Stimulated activated CD8-positive, alpha-beta memory T cell treated with anti-CD3 and anti-CD28 coated beads, Interleukin-4, amount 100 ng/mL, for 1 hour (primary cell): ENCODE measurements at places on chromosomes 5 and 9.

DNA sequence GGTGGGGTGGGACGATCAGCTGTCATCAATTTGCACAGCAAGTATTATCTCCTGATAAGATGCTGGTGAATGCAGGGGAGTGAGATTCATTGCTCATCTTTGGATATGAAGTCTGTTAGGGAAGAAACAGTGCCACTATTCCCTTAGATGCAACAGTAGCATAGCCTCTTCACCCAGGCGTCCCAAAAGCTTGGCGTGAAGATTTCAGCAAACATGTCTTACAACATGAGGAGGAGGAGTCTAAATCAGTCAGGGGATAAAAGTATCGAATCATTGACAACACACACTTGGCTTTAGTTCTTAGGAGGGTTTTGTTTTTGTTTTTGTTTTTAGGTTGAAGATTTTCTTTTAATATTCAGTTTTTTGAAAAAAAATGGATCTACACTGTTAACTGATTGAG is 26.5 kb downstream of the SNX18 start:
- DNase-seq = no peak

DNA sequence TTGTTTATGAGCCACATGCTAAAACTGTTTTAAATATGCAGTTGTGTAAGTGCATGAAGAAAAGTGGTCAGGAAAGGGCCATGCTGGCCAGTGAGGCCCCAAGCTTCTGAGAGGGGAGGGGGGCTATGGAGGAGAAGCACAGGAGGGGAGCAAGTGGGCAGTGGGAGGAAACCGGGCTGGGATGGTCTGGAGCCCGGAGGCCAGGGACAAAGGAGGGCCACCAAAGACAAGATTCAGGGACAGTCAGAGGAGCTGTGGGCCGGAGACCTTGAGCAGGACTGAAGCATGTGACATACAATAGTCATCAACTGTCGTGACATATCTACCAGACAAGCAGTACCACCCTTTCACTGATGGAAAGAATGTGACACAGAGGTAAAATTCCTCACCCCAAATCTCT is 333.2 kb upstream of the IRX1 start:
- no peak for DNase-seq

- no peak for DNase-seq
Measured at GRCh38 chr5:17620627-17621026, 10.4 kb downstream of the TAF11L12 start.

DNA sequence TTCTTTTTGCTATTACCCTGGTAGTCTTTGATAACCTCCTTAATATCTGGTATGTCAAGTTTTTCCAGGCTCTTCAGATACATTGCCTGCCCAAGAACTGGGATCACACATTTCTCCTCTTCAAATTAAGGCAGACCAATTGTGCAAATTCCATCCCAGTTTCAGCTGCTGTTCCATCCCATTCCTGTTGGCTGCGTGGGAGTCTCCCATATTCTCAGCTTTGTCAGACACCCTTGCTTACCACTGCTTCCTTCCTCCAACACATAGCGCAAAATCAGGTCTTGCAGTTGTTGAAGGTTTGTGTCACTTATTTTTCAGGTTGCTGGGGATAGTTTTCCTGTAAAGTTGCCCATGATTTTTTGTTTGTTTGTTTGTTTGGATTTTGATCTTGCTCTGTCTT is 15.2 kb downstream of the HCN1 start:
- no peak for DNase-seq

GRCh38 chr5:16644301-16644889 is 27.6 kb upstream of the RETREG1 start:
- no peak for DNase-seq

GRCh38 chr5:60403343-60404006 is 296.5 kb downstream of the DEPDC1B start:
- no peak for DNase-seq

DNA sequence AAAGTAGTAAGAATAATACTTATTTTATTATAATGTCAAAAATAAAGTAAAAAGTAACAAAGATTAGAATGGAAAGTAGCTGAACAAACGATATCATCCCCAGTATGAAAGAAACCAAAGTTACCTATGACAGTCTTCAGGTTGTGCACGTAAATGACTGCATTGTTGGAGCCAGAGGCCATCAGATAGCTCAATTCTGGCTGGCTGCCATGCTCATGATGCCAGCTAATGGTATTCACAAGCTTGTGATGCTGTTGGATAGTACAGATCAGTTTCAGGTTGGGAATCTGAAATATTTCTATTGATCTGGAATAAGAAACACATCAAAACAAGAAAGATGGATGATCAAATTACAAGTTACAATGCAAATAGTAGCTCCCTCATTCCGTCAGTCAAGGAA is 21.1 kb downstream of the GEMIN5 start:
- DNase-seq = no peak

DNA sequence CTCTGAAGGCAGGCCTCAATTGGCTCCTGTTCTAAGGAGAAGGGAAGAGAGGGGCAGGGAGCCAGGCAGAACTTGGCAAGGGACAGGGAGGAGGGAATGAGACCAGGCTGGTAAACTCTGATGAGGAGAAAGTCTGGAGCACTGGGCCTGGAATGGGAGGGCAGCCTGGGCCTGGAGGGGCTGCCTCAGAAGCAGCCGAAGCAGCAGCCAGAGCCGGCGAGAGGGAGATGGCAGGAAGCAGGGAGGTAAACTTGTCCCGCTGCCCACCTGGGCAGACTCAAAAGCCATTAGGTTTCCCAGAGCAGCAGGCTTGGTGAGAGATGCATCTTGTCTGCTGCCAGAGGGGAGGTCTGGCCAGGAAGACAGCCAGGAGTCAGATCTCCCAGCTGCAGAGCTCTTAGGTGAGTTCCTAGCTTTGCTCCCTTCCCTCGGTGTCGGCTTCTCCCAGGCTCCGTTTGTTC is 37.0 kb upstream of the CRB2 start:
- DNase-seq = no peak

DNA sequence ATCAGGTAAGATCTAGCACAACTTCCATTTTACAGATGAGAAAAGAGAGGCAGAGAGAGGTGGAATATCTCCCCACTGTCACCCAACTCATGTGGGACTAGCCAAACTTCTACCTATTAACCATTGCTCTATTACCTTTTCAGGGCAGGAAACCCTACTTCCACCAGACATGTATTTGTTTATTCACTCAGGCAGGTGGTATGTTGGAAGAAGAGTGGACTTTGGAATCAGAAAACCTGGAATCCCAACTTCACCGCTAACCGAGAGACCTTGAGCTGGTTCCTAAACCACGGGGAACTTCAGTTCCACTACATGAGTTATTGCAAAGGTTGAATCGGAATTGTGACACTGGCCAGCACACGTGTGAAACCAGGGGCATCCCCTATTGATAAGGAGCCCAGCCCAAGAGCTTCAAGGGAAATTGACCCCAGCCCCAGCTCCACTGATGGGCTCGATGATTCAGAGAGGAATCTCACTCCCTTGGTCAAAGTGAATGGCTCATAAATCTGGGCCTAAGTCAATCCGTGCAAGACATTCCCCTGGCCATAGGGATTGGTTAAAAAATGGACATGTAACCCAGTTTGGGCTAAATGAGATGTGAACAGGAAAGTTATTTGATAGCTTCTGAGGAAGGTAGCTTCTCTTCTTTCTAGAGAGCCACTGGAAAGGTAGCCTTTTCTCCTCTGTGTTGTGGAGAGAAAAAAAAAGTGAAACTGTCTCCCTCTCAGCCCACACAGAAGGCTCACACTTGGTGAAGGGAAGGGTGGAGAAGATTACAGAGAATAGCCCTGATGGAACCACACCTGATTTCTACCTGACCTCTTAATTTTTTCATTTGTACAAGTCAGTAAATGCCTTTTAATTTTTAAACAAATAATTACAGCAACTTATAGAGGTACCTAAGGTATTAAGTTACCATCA is 5.5 kb upstream of the GLIS3 start:
- no peak for DNase-seq

DNA sequence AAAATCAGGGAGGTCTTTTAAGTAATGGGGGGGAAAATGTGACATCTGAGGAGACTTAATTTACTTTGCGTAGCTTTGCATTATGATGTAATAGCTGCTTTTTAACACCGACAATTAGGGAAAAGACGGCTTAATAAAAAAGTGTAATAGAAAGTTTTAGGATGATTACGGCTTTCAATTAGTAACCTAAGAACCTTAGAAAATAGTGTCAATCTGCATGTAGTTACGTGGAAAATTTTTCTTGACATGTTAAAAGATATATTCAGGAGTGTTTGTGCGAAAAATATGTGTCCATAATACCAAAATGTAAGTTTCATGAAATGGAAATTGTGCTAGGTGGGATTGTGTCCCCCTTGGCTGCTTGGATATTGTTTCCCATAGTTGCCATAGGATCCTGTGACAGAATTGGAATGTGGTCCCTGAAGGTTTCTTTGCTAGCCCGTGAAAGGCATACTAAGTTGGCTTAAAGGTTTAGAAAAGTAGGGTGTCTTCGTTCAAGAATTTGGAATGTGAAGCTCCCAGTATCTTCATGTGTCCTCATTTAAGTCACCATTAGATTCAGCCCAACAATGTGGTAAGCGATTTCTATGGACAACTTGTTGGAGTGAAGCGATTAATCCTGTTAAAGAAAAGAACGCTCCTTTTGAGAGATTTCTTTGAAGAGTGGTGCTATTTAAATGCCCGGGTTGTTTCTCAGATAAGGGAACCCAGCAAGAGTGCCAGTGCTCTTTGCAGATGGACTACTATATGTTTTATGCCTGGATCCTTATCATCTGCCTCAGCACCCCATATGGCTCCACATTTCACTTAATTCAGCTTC is 2.0 kb downstream of the RGMB start:
- DNase-seq = no peak

DNA sequence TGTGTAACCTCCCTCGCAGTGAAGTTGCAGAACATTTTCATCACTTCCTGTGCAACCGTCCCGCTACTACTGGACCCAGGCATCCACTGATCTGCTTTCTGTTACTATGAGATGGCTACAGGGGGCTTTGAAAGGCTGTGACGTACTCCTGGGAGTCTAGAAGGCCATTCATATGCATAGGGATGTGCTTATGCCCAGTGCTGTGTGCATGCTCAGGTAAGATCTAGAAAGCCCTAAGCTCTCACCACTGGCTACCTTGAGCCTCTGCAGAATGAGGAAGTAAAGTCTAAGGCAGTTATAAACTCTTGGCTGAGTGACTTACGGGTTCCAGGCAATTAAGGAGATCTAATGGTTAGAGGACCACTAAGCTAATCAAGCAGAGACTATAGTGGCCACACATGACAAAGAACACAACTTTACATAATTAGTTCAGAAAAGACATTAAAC is 11.8 kb downstream of the HNRNPAB start:
- no peak for DNase-seq

- no peak for DNase-seq
Measured at GRCh38 chr5:150615141-150615699, 25.2 kb upstream of the SYNPO start.

GRCh38 chr9:86921151-86921923 is 26.0 kb downstream of the GAS1 start:
- no peak for DNase-seq

GRCh38 chr5:82564963-82565362 is 286.8 kb upstream of the RPS23 start:
- no peak for DNase-seq

DNA sequence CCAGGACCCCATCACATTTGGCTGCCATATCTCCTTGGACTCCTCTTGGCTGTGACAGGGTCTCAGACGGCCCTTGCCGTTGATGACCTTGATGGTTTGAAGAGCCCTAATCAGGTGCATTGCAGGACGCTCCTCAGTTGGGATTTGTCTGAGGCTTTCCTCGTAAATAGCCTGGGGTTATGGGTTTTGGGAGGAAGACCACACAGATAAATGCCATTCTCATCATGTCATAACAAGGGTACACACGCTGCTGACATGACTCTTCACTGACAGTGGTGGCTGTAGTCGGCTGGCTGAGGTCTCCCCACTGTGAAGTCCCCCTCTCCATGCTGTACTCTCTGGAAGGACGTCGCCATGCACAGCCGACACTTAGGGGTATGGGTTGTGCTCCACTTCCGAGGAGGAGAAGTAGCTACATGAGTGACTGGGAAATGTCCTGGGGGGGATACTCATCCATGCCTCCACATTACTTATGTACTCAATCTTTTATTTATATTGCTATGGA is 42.9 kb upstream of the SPTLC1 start:
- no peak for DNase-seq

GRCh38 chr9:18666986-18667772 is 193.2 kb downstream of the ADAMTSL1 start:
- DNase-seq = no peak

GRCh38 chr5:112951124-112951702 is 25.4 kb upstream of the DCP2 start:
- DNase-seq = no peak

DNA sequence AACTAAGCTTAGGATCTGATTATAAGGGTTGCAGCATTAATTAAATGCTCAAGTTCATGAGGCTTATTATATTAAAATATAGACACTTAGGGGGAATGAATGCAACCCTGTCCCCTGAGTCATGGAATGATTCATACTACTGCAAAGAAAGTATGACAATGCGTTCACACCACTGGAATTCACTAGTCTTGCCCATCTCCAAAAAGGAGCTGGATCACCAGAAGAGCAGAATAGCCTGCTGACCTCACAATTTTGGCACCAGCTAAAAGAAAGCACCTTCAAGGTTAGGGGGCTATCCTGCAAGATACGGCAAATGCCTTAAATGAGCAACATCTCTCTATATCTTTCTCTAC is 32.0 kb upstream of the TMED7 start:
- no peak for DNase-seq
